ENCODE measurements at places on chromosomes 7 and 10. TPM values are rescaled to one million over a fixed set of nuclear protein-coding genes. Genes with fewer than 3 reads are reported as not detected.

GRCh38 chr7:94565247-94565894 is 55.8 kb downstream of the CASD1 start:
- DNase-seq: no peak
- H3K4me3 ChIP-seq: no peak overlapping the region

The TRIM74 gene
- total RNA-seq: 0.23 TPM

The SLC26A5 gene
- 0.86 TPM for total RNA-seq

The NUTM2A gene
- total RNA-seq: 0.18 TPM

The TMEM184A gene
- total RNA-seq: 23.1 TPM

GRCh38 chr7:51303142-51303525 is 13.5 kb downstream of the COBL start:
- H3K4me3 ChIP-seq: peak overlapping the region; percentile 6
- peaks cover 27% of the 10 kb centered on the region for H3K4me1 ChIP-seq
- no peaks in the 10 kb centered on the region for H3K27me3 ChIP-seq
- peak overlapping the region; percentile 71 for H3K27ac ChIP-seq
- H3K36me3 ChIP-seq: no peaks in the 10 kb centered on the region

- peaks cover 15% of the 10 kb centered on the region for H3K27me3 ChIP-seq
- no peaks in the 10 kb centered on the region for H3K36me3 ChIP-seq
- H3K4me1 ChIP-seq: no peaks in the 10 kb centered on the region
- peak; percentile 78 for DNase-seq
- H3K27ac ChIP-seq: no peak overlapping the region
Observed at GRCh38 chr10:131874991-131875451, 25.8 kb upstream of the PPP2R2D start.

DNA sequence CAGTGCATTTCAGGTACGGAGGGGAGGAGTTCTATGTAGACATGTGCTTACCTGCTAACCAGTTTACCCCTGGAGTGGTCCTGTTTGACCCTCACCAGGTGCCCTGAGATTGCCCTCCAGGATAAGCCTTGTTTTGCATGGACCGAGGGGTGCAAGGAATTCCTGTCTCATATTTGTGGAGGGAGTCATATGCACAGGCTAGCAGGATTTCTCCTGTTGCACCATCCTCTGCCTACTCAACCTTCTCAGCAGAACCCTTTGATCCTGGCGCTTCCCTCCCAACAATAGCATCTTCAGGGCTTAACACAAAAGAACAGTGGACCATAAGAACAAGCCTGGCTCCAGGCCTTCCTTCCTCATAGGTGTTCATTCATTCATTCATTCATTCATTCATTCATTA is 7.2 kb downstream of the TRPV6 start:
- no peak overlapping the region for H3K4me3 ChIP-seq
- no peaks in the 10 kb centered on the region for H3K4me1 ChIP-seq
- H3K27me3 ChIP-seq: peaks cover 22% of the 10 kb centered on the region
- no peak for DNase-seq
- no peak overlapping the region for H3K27ac ChIP-seq

DNA sequence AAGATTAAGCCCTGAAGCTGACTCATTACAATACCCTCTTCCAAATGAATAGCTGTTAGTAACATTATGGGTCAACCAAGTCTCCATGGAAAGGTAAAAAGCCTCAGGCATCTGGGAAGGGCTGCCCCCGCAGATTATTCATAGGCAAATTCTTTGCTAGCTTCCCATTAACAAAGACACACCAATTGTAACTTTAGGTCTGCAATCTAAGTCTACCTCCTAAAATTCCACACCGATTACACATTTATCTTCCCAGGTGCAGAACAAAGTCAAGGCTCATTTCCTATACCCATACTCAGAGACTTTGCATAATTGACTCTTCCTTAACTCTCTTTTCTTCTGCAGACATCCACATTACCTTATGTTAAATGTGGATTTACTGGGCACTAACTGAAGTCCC is 826.3 kb upstream of the MBL2 start:
- H3K4me1 ChIP-seq: peaks cover 20% of the 10 kb centered on the region
- H3K4me3 ChIP-seq: no peak overlapping the region
- peak; percentile 98 for DNase-seq
- no peaks in the 10 kb centered on the region for H3K27me3 ChIP-seq
- H3K27ac ChIP-seq: 0 out of 2 replicates have a peak overlapping the region, but pooled peaks have one; percentile 0
- H3K36me3 ChIP-seq: no peaks in the 10 kb centered on the region

DNA sequence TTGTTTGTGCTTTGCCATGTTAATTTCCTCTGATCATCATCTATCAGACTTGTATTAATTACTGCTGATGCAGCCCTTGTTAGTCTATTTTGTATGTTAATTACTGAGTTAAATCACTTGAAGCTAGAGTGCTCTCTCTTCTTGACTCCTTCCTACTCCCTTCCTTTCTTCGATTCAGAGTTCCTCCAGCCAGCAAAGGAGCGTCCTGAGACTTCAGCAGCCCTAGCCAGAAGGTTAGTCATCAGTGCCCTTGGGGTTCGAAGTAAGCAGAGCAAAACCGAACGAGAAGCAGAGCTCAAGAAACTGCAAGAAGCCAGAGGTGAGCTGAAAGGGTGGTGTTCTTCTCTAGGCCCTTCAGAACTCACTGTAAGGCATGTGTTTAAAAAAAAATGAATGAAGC is 32.1 kb downstream of the LOXL4 start:
- H3K4me1 ChIP-seq: no peaks in the 10 kb centered on the region
- no peak overlapping the region for H3K27ac ChIP-seq
- no peaks in the 10 kb centered on the region for H3K36me3 ChIP-seq
- DNase-seq: no peak

The GNGT1 gene
- not detected for total RNA-seq

DNA sequence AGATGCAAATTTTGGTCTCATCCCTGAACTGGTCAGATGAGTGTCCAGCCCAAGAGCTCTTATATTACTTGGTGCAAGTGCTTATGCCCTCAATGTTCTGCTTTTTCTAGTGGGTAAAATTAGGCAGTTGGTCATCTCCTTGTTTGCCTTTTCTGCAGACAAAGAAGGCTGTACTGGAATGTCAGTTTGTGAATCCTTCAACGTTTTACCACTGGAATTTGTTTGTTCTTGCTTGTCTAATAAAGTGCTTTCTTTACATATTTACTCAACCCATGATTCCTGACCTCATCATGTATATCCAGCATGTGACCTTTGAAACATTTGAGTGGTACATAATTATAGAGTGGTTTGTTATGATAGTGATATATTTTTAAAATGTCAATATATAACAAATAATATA is 232.2 kb upstream of the TEX47 start:
- peak; percentile 59 for DNase-seq
- no peak overlapping the region for H3K4me3 ChIP-seq
- H3K4me1 ChIP-seq: peaks cover 26% of the 10 kb centered on the region
- H3K36me3 ChIP-seq: no peaks in the 10 kb centered on the region
- H3K27ac ChIP-seq: peak overlapping the region; percentile 20
- no peaks in the 10 kb centered on the region for H3K27me3 ChIP-seq

DNA sequence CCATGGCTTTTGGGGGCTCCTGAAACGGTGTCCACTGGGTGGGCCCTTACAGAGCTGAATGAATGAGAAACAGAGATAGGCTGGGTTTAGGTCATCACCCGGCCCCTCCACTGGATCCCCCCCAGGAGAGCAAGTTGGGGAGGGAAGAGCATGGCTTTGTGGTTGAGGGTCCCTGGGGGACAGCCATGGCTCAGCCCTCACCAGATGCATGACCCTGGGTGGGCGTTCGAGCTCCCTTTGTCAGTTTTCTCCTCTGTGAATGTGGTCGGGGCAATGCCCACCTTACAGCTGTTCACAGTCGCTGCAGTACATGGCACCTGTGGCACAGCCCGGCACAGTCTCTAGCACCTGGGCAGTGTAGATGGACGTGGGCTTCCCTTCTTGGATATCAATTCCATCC is 40.6 kb upstream of the CXCL12 start:
- H3K4me3 ChIP-seq: no peak overlapping the region
- DNase-seq: no peak
- no peaks in the 10 kb centered on the region for H3K4me1 ChIP-seq
- H3K27ac ChIP-seq: no peak overlapping the region
- peaks cover 25% of the 10 kb centered on the region for H3K27me3 ChIP-seq
- H3K36me3 ChIP-seq: no peaks in the 10 kb centered on the region

The HOXA11 gene
- 26.6 TPM for total RNA-seq

DNA sequence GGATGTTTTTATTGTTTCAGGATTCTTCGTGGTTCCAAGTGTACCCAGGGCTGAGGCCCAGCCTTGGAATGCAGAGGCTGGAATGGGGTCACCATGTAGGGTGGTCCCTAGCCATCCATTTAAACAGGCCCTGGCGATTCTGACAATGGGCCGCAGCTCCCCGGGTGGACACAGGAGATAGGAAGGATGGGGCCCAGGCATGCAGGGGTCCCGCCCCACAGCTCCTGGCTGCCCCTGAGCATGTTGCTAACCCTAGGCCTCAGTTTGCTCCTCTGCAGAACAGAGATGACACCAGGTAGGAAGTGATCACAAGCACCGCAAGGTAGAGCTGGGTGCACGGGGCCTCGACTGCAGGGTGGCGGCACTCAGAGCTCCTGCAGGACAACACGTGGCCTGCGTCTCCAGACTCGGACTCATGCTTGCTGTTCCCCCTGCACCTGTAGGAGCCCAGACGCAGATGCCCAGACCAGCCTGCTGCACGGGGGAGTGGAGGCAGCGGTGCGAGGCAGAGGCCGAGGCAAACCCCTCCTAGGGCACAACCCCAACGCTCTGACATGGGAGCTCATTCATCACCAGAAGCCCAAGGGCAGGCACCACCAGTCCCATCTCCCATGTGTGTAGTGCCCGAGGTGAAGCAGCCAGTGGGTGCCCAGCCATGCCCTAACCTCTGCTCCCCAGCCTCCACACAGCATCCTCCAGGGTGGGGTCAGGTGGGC is 25.5 kb downstream of the VIPR2 start:
- DNase-seq: no peak
- H3K27ac ChIP-seq: no peak overlapping the region
- no peak overlapping the region for H3K4me3 ChIP-seq
- no peaks in the 10 kb centered on the region for H3K36me3 ChIP-seq
- peaks cover 91% of the 10 kb centered on the region for H3K27me3 ChIP-seq
- no peaks in the 10 kb centered on the region for H3K4me1 ChIP-seq

DNA sequence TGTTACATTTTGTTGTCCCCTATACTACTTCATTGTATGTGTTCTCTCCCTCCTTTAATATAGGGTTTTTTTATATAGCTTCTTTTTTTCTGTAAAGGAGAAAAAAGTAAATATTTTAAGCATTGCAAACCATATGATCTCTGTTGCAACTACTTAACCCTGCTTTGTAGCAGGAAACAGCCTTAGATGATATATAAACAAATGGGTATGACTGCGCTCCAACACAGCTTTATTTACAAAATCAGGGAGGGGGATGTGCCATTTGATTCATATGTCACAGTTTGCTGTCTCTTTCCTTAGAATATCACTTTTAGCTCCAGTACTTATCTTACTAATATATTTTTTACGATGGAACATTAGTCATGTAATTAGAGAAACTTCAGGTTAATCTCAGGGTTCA is 155.2 kb upstream of the GNAI1 start:
- DNase-seq: peak; percentile 44
- no peak overlapping the region for H3K4me3 ChIP-seq
- H3K36me3 ChIP-seq: no peaks in the 10 kb centered on the region
- no peaks in the 10 kb centered on the region for H3K27me3 ChIP-seq

DNA sequence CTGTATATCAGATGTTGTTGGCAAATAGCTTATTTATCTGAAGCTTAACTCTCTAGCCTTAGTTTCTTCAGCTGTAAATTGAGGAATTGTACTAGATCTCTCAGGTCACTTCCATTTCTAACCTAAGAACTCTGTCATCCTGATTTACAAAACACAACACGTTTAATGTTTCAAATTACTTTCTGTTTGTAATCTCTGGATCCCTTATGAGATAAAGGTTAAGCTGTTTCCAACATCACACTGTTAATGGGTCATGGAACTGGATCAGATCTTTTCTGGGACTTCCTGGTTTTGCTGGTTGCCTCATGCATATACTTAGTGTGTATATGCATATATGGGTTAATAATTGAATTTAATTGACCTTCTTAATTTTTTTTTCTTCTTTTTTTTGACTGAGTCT is 9.9 kb downstream of the SAMD8 start:
- no peaks in the 10 kb centered on the region for H3K27me3 ChIP-seq
- no peak overlapping the region for H3K4me3 ChIP-seq
- peaks cover 10% of the 10 kb centered on the region for H3K4me1 ChIP-seq
- DNase-seq: no peak
- H3K36me3 ChIP-seq: peaks cover 6% of the 10 kb centered on the region

The UBE2H gene
- 102 TPM for total RNA-seq

DNA sequence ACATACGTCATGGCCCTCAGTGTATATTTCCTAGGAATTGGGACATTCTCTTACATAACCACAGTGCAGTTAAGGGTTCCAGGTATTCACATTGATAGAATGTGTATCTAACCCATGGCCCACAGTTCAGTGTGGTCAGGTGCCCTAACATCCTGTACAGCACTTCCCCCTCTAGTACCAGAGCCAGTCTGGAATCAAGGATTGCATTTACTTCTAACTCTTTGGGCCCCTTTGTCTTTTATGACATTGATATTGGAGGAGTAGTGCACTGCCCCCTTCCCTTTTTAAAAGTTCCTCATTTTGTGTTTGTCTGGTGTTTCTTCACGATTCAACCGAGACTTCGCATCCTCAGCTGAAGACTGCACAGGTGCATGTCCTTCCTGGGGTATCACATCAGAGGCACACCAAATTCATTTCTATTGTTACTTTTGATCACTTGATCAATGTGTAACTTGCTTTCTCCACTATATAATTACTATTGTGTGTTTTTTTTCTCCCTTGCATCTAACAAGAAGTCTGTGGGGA is 22.4 kb upstream of the NPFFR1 start:
- no peak overlapping the region for H3K4me3 ChIP-seq
- DNase-seq: no peak
- no peak overlapping the region for H3K27ac ChIP-seq
- H3K36me3 ChIP-seq: no peaks in the 10 kb centered on the region

The ADRB1 gene
- 0.15 TPM for total RNA-seq

DNA sequence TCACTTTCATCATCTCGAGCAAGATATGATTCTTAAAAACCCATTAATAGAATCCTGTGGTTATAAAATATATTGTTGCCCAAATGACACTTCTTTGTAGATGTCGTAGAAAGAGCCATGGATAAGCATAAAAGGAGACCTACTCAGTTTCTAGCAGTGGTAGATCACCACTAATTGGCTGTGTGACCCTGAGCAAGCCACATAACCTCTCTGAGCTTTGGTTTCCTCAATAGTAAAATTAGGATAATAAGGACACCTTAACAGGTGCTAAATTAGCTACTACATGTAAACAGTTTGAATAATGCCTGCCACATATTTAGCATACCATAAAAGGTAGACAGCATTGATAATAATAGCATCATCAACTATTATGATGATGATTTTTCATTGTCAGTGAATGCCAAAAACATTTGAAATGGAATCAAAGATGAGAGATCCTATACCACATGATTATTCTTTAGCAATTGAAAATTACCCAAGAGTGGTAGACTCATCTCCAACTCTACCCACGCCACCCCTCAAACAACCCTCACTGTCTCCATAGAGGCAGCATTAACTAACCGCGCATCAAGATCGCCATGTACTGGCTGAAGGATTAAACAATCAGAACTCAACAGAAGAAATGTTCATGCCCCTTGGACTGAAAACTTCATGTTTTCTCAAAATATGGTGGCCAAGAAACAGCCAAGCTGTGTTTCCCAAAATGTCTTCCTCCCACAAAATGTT is 45.8 kb downstream of the CHST15 start:
- no peak overlapping the region for H3K4me3 ChIP-seq
- H3K36me3 ChIP-seq: no peaks in the 10 kb centered on the region
- H3K27me3 ChIP-seq: no peaks in the 10 kb centered on the region
- H3K4me1 ChIP-seq: peaks cover 12% of the 10 kb centered on the region
- no peak for DNase-seq

The MAT1A gene
- not detected for total RNA-seq

The TRIM56 gene
- total RNA-seq: 10.6 TPM
